SIG-M5 (cell line): ENCODE measurements at places on chromosomes 3 and 15.

DNA sequence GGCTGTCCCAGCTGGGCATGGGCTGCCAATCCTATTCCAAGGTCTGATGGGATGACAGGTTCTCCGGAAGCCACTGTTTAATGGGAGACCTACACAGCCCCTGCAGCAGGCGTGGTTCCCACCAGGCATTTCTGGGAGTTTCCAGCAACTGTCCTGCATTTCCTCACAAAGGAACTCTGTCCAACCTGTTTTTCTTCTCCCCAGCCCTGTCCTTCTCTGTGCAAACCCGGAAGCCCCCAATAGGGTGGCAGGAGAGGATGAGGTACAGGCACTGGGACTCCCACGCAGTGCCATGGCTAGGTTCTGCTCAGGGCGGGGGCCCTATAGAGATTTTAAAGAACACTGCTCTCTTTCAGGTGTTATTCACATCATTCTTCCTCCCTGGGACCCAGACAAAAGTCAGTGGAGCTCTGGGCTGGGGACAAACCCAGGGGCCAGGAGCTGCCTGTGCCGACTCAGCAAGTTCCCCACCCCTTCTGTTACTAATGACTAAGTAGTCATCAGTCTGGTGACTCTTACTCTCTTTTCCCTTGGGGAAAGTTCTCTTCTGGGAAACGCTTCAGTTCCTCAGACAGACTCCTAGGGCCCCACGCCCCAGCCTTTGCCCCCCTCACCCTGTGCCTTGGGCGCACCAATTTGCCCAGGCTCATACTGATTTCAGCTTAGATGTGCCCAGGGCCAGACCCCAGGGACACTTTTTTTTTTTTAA is 97.7 kb downstream of the CD47 start:
- DNase-seq = no peak

DNA sequence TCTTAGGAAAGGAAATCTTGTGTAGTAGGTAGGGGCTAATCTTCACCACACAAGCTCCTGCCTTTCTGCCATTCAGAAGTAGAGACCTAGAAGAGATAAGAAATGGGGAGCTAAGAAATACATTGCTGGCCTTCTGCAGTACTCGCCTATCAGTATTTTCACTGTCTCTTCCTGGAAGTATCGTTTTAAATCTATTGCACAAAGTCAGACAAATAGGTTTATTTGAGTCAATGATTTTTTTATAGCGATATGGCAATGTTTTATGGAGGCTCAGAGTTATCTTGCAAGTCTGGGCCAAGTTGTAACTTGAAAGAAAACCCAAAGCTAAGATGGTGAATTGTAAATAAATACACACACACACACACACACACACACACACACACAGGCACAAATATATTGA is 103.8 kb downstream of the PTPRG start:
- DNase-seq = no peak

DNA sequence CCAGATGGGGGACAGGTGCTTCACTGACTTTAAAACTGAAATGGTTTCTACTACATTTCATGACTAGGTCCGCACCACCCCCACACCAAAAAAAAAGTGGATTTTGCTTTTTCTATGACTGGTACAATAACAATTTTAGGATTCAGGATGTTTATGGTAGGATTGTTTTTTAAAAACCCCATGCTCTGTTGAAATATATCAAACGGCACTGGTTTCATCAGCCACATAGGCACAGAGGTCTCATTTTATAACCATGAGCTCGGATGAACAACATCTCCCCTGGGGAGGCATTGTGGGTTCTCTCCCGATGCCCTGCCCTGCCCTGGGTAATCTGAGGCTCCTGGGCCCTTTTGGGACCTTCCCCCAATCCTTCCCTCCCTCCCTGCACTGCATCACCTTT is 202.7 kb upstream of the KBTBD8 start:
- DNase-seq = no peak

DNA sequence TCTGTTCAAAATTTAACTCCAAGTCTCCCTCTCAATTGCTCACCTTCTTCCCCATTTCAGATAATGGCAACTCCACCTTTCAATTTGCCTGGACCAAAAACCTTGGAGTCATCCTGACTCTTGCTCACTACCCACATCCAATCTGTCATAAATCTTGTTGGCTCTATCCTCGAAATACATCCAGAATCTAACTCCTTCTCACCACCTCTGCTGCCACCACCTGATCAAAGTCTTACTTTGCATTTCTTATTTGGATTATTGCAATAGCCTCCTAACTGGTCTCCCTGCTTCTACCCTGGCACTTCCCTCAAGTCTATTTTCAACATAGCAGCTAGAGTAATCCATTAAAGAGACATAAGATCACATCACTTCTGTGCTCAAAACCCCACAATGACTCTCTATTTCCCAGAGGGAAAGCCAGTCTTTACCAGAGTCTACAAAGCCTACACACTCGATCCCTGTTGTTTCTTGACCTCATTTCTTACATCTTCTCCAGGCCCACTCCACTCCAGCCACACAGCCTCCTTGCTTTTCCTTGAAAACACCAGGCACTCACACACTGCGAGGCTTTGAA is 86.6 kb downstream of the GPR156 start:
- no peak for DNase-seq

- DNase-seq = no peak
Observed at GRCh38 chr15:91183596-91183995, 83.5 kb downstream of the SV2B start.

DNA sequence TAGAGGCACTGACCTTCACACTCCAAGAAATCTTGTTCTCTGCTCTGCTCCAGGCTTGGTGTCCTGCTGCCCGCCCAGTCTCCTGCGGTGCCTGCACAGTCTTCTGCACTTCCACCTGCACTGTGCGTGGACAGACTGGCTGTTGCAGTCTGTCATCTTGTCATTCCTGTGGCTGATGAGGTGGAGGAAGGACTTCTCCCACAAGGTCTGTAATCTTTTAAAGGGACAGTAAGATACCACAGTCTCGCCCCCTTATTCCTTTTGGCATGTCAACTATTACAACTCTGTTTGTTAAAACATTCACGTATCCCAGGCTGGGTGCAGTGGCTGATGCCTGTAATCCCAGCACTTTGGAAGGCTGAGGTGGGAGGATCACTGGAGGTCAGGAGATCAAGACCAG is 54.1 kb upstream of the IGF2BP2 start:
- no peak for DNase-seq

GRCh38 chr3:32552013-32552412 is 18.6 kb downstream of the DYNC1LI1 start:
- no peak for DNase-seq

DNA sequence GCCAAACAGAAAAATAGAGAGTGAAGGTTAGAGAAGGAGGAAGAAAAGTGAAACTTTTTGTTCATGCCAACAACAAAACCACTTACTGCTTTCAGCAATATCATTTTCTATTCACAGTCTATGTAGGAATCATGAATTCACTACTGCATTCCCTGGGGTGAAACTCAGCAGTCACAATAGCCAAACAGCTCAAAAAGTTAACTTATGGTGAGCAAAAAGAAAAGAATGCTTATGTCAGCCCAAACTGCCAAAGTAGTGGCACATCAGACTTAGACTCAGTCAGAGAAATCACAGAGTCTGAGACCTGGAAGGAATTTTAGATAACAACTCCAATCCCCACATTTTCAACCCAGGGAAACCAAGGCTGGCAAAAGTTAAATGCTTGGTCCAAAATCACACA is 238.7 kb upstream of the TMCO5A start:
- no peak for DNase-seq

- no peak for DNase-seq
Observed at GRCh38 chr3:133227813-133228212, 172.0 kb upstream of the BFSP2 start.

DNA sequence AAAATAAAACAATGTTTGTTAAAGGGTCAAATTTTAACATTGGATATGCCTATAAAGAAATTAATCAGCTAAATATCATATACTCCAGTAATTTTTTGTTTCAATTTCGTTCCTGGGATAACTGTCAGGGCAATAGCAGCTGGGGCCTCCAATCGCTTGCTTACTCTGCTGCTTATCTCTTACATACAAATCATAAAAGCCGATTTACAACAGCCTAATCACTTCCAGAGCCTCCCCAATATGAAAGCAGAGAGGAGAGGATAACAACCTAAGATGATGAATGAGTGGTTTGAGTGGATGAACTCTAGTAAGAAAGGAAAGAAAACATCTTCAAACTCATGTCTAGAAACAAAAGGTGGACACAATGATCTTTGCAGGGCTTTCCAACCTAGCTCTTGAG is 80.7 kb upstream of the PSMD6 start:
- no peak for DNase-seq

- peak; percentile 55 for DNase-seq
Observed at GRCh38 chr3:53180305-53181023, 19.5 kb downstream of the PRKCD start.

DNA sequence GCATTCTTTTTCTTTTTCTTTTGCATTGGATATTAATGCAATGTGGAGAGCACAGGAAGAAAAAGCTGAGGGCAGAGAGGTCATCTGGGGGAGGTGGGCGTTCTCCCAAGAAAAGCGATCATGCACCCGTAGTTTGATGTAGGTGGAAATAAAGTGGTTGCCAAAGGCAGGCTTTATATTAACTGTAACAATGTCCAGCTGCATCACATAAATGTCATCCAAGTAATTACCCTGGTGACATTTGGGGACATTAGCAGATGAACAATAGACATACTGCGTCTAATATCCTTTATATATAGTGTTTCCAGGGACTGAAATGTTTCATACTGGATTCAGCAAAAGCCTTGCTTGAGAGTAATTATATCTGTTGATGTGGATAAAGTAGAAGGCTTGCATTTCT is 135.5 kb downstream of the CNTN6 start:
- DNase-seq = no peak

DNA sequence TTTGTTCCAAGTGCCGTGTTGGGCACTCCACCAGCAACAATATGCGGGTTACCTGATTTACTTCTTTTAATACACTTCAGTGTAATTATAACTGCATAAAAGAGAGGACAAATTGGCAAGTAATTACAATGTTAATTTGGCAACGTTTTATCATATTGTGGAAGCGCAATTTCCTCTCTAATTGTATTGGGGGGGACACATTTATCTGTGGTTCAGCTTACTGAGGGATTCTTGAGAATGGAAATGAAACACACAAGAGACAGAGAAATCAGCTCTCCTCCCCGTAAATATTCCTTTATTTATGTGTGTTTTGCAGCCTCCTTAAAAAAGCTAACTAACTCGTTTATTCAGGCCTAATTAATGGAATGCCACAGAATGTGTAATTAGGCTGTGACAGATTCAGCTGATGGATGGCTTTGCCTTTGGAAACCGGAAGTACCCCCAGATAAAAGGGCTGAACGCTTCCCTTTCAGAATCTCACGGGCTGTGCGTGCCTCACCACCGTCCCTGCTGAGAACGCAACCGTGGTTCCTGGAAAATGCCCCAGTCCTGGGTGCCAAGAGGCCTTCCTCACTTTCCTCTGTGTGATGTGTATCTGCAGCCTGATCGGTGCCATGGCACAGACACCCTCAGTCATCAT is 247.1 kb upstream of the ST8SIA2 start:
- DNase-seq = no peak

DNA sequence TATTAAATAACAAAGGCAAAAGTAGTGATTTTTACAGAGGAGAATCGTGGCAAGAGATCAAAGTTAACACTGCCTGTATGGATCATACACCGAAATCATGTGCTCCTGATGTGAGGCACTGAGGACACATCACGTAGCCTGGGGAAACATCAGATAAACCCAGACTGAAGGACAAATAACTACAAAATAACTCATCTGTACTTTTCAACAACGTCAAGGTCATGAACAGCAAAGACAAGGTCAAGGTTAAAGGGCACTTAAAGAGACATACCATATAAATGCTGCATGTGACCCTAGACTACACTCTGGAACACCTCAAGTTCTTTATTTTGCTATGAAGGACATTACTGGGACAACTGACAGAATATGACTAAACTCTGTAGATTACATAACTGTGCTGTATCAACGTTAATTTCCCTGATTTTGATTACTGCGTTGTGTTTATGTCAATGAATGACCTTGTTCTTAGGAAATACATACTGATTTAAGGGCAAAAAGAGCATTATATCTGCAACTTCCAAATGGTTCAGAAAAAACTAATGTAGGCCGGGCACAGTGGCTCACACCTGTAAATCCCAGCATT is 48.1 kb downstream of the CHSY1 start:
- DNase-seq = no peak

DNA sequence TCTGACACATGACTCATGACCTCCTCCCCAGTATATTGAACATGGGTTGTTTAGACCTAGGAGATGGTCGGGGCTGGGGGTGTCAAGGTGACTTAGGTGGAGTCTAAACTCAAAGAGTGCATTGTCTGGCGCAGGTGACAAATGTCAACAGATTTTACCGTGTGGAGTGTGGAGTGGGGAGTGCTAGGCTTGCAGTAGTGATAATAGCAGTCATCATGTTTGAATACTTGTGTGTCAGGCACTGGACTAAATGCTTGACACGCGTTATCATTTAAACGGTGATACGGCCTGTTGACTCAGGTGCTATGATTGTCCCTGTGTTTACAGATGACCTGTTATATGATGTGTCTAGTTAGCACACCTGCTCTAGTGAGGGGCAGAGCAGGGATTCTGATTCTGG is 30.8 kb downstream of the MUC20 start:
- DNase-seq = no peak

GRCh38 chr15:50463423-50464358 is 39.5 kb downstream of the USP8 start:
- no peak for DNase-seq

- no peak for DNase-seq
Observed at GRCh38 chr3:26236531-26236930, 386.0 kb upstream of the LRRC3B start.

DNA sequence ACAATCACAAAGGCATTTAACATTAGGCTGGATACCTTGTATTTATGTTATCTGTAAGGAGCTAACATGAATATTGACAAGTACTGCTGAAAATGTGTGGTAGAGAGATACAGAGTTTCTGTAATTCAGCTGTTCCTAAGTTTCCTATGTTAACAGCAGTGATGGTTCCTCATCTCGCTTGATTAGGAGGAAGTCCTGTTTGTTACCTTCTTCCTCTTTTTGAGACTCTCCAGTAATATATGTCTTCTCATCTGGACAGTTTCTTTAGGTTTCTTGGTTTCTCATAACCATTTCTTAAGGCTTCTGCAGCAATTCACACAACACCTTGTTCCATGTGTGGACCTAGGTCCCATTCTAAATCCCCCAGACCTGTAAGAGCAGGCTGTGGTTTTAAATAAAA is 11.4 kb upstream of the PEX5L start:
- peak; percentile 75 for DNase-seq

DNA sequence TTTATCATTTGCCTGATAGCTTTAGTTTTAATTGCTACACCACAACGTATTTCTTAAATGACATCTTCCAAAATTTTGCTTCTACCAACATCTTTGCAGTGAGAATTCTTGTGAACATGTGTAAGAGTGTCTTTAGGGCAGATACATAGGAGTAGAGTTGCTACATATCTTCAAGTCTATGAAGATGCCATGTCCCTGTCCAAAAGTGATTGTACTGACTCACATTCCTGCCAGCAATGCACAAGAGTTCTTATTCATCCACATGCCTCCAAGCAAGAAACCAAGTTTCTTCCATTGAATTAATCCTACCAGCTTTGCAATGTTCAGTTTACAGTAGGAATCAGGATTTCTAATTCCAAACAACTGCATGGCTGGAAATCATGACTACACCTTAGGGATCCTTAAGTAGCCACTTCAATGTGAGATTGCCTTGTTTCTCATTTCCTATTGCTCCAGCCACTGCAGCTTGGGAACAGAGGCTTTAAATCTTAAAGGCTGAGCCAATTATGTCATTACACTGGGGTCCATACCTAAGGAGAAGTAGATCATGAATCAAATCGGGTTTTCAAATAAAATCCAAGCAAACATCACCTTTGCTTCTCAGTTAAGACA is 44.5 kb downstream of the BCL2L10 start:
- no peak for DNase-seq
